Renal cortical epithelial cell (primary cell): ENCODE measurements at places on chromosomes 2 and 18.

DNA sequence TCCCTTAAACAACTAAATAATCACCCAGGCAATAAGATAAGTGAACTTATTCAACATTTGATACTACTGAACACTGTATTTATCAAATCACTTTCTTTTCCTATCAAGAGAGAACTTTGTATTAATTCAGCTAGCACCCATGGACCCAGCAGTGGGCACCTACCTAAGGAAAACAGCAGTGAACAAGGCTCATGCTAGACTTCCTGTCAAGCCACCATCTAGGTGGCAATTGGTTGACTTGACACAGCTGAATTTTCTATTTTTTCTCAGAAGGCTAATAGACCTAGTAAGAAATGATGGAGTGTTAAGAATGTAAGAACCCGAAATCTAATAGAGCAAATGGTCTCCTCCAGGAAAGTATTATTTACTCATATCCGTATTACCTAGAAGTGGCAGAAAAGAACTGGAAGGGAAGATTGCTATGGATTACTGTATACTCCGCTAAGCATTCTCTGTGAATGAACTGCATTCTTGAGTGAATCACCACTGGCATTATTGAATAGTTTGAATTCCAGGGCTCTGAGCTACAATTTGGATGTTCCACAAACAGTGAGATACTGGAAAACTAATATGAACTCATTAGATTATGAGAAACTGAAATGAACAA lies 988.2 kb upstream of the CDH2 start:
- peak; percentile 94 for DNase-seq

- DNase-seq, result no peak
Measured at GRCh38 chr2:11357428-11357972, 13.1 kb upstream of the ROCK2 start.

DNA sequence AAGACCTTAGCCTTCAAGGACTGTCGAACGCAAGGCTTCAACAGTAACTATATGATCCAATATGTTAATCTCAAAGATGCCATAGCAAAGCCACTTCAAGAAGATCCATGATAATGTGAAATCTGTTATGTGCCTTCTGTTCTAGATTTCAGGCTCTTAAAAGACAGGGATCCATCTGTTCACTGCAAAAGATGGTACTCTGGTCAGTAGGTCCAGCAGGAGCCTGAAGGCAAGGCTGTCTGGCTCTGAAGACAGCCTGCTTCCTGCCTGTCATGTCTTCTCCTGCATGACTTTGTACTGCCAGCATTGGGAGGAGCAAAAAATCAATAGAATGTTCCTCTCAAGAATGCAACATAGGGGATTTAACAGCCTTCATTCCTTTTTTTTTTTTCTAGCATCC lies 270.8 kb upstream of the PARD3B start:
- DNase-seq, result no peak

- no peak for DNase-seq
Measured at GRCh38 chr2:119026890-119027289, 84.9 kb downstream of the MARCO start.

GRCh38 chr2:104658904-104659591 lies 194.9 kb upstream of the POU3F3 start:
- DNase-seq, result no peak

DNA sequence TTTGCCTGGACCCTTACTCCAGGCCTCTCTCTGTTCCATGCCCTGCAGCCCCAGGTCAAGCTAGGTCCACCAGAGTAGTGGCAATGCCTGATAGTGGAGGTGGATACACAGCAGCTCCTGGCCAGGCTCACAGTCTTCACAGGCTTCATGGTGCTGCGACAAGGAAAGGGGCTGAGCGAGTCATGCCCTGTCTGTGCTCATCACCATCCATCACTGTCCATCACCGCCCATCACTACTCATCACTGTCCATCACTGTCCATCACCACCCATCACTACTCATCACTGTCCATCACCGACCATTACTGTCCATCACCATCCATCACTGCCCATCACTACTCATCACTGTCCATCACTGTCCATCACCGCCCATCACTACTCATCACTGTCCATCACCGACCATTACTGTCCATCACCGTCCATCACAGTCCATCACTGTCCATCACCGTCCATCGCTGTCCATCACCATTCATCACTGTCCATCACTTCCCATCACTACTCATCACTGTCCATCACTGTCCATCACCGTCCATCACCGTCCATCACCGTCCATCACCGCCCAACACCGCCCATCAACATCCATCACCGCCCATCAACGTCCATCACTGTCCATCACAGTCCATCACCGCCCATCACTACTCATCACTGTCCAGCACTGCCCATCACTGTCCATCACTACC lies 57.1 kb upstream of the OTOS start:
- no peak for DNase-seq

DNA sequence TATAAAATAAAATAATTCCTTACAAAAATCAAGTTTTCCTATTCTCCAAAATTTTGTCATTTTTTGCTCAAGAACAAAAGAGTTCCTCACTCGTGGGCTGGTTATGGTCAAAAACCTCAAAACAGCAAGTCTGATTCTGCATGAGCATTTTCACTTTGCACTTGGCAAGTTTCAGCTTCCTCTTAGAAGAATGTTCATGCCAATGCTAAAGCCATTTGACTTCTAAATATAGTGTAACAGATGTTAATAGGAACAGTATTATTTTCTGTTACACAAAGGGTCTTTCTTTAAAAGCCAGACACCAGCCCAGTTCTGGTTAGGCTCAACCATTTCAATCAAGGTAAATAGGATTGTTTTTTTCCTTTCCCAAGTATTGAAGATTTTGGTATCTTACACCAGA lies 261.3 kb upstream of the CCDC68 start:
- no peak for DNase-seq
